ENCODE measurements at places on chromosomes 7 and 10.
A peak's percentile ranks its signal among the peaks of the same experiment; 100 is the strongest.

- H3K27ac ChIP-seq = no peak overlapping the region
- H3K36me3 ChIP-seq = no peaks in the 10 kb centered on the region
- DNase-seq = no peak
- H3K27me3 ChIP-seq = no peaks in the 10 kb centered on the region
These were observed 36.3 kb downstream of the FOXL3 start for GRCh38 chr7:326273-326672.

DNA sequence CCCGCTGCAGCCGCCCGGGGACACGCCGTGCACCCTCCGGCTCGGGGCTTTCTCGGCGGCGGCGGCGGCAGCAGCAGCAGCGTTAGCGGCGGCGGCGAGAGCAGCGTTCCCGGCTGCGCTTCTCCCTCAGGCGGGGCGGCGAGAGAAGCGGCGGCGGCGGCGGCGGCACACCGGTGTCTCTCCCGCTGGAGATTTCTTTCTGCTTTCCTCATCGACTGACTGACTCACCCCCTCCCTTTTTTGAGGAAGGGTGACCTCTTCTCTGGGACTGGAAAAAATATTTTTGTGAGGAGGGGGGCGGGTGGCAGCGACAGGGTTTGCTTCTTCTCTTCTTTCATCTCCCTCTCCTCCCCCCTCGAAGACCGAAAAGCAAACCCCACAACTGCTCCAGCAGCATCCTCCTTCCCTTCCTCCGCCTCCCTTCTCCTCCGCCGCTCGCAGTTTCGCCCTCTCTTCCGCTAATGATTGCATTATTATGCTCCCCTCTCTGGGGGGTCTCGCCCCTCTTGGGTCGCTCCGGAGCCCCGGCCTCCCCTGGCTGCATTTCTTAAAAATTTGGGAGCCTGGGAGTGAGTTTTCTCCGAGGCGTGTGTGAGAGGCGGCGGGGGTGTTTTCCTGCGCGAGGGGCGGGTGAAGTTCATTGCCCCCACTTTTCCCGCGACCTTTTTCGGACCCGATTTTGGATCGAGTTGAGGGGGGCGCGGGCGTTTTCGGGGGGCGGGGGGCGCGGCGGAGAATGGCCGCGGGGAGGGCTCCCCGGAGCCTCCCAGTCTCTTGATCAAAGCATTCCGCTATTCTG lies 411 bp downstream of the AUTS2 start:
- no peak for DNase-seq
- peaks cover 9% of the 10 kb centered on the region for H3K4me1 ChIP-seq
- H3K27me3 ChIP-seq = peaks cover 18% of the 10 kb centered on the region
- peak overlapping the region; percentile 47 for H3K4me3 ChIP-seq
- H3K36me3 ChIP-seq = no peaks in the 10 kb centered on the region

DNA sequence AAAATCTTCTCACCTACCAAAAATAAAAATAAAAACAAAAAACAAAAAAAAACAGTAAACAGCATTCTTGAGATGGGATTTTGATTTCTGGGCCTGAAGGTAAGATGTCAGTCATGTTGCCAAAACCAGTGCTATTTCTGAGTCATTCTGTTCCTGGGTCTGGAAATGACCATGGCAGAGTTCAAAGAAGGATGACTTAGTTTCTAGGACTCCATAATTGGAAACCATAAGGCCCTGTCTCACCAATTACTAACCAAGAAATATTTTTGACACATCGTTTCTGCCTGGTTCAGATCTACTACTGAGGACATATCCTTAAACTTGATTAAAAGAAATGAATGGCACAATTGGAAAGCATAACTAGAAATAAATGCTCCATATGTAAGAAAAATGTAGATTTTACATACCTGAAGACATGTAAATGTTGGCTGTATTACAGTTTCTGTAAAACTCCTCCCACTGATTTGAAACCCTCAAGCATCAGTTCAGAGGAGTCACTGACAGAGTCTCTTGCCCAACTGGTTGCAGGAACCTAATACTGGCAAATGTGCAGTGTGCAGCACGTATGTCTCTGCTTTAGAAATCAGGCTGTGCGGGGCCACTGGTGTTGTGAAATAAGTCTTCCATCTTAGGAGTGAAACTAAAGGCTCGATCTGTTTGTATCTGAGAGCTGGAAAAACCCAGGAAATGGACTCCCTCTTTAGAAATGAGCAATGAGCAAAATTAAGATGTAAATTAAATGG lies 84.8 kb upstream of the EGR2 start:
- H3K27me3 ChIP-seq = no peaks in the 10 kb centered on the region
- H3K4me1 ChIP-seq = no peaks in the 10 kb centered on the region
- H3K36me3 ChIP-seq = no peaks in the 10 kb centered on the region

DNA sequence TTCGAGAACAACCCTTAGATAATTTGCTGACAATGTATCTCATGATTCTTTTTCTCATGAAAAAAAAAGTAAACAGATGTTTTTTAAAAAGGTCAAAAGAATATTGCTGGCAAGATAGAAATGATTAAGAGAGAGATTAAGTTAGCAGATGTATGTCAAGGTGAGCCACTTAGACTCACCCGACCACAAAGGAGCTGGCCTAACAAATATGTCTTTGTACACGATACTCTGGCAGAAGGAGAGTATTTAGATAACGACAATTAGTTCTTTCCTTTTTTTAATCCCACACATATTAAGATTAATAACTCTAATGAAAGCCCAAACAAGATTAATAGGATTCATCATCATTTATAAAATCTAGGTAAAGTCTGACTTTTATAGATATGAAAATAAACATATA lies 156.7 kb downstream of the RAPGEF5 start:
- H3K36me3 ChIP-seq = no peaks in the 10 kb centered on the region
- H3K4me3 ChIP-seq = no peak overlapping the region
- H3K27ac ChIP-seq = no peak overlapping the region
- DNase-seq = no peak

DNA sequence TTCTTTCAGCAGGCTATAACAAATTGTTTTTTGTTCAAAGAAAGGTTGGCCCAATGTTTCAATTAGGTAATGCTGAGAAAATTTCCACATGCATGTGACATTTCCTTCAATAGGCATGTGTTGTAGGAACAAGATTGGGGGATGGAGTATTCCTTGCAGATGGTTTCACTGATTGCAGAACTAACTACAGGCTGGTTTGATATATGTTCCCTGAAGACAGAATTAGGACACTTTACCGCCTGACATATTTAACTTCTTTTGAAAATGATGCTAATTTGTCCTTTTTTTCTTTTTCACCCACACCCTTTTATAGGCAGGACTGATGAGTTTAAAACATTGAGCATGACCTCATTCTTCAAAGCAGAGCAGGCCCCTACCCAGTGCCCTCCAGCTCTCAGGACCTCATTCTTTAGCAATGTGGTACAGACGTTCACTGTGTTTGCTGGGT lies 163.3 kb downstream of the CPED1 start:
- DNase-seq = no peak
- no peaks in the 10 kb centered on the region for H3K4me1 ChIP-seq
- no peaks in the 10 kb centered on the region for H3K36me3 ChIP-seq
- H3K4me3 ChIP-seq = no peak overlapping the region
- no peak overlapping the region for H3K27ac ChIP-seq

- H3K4me1 ChIP-seq = peaks cover 37% of the 10 kb centered on the region
- H3K36me3 ChIP-seq = no peaks in the 10 kb centered on the region
- no peak for DNase-seq
- no peaks in the 10 kb centered on the region for H3K27me3 ChIP-seq
- H3K4me3 ChIP-seq = peak overlapping the region; percentile 7
These were observed 12.9 kb downstream of the BAG3 start for GRCh38 chr10:119663866-119664698.

DNA sequence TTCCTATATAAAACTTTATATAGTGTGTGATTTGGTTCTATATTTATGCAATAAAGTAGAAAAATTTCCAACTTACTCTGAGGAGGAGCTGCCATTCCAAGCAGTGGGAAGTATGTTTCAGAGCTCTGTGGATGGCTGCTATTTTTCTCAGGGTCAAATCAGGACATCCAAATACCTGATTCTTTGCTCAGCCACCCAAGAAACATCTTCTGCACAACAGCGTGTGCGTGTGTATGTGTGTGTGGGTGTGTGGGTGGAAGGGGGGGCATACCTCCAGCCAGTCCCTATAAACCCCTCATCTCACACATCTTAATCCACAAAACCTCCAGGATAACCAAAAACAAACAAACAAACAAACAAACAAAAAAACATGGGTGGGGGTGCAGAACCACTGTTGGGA lies 66.3 kb upstream of the EMX2 start:
- H3K4me1 ChIP-seq = no peaks in the 10 kb centered on the region
- H3K4me3 ChIP-seq = no peak overlapping the region
- DNase-seq = no peak
- no peaks in the 10 kb centered on the region for H3K36me3 ChIP-seq
- H3K27ac ChIP-seq = no peak overlapping the region

DNA sequence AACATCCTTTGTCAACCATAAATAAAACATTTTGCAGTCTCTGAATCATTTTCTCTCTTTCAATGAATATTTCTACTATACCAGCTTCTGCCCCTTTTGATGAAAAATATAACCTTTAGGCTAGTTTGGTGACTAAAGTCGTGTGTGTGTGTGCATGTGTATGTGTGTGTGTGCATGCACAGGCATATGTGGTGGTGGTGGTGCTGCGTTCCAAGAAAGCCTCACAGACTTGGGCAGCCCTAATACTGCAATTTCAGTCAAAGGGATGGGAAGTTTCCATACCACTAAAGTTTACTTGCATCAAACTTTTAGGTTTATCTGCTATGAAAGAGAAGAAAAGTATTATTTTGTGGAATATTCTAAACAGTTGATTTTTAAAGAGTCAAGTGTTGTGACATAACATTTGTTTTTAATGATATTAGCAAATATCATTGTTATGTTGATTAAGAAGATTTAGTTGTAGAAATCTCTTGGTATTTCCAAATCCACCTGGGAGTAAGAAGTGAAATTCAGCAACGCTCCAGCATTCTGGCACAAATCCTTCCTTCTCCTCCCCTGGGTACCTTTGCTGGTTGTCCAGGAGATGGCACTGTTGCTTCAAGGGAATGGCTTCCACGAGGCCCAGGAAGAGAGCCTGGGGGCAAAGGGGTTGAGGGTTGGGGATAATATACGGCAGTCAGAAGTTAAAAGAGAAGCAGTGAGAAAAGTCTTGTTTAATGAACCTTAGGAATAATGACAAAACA lies 41.5 kb downstream of the ASB4 start:
- DNase-seq = no peak
- no peaks in the 10 kb centered on the region for H3K27me3 ChIP-seq
- H3K4me3 ChIP-seq = no peak overlapping the region
- H3K4me1 ChIP-seq = no peaks in the 10 kb centered on the region

- no peak for DNase-seq
- H3K4me3 ChIP-seq = no peak overlapping the region
These were observed 43.6 kb downstream of the SRI start for GRCh38 chr7:88176190-88176589.

- no peaks in the 10 kb centered on the region for H3K27me3 ChIP-seq
- no peak for DNase-seq
- H3K4me3 ChIP-seq = no peak overlapping the region
- no peak overlapping the region for H3K27ac ChIP-seq
- H3K36me3 ChIP-seq = no peaks in the 10 kb centered on the region
These were observed 9.2 kb upstream of the GRB10 start for GRCh38 chr7:50791938-50792341.

- H3K36me3 ChIP-seq = no peaks in the 10 kb centered on the region
- H3K4me3 ChIP-seq = no peak overlapping the region
These were observed 629.1 kb downstream of the SORCS1 start for GRCh38 chr10:106535304-106535953.

- no peaks in the 10 kb centered on the region for H3K27me3 ChIP-seq
- no peak overlapping the region for H3K4me3 ChIP-seq
- H3K36me3 ChIP-seq = no peaks in the 10 kb centered on the region
These were observed 26.0 kb upstream of the JMJD1C start for GRCh38 chr10:63491588-63492316.

DNA sequence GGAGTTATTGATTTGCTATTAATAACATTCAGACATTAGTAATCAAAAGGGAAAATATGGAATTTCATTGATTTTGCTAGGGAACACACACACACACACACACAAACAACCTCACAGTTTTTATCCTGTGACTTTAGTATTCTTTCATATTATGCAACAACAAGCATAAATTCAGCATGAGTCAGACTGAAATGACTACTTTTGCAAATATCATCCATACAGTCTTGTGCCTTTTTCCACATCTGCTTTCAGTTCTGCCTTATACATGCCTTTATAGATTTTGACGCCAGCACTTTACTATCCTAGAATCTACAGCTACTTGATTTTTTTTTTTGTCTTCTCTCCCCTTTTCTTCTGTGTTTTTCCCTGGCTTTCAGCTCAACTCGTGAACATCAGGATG lies 975.8 kb upstream of the LRRTM3 start:
- H3K36me3 ChIP-seq = no peaks in the 10 kb centered on the region
- no peaks in the 10 kb centered on the region for H3K27me3 ChIP-seq
- no peak overlapping the region for H3K4me3 ChIP-seq
- no peak for DNase-seq
- H3K4me1 ChIP-seq = no peaks in the 10 kb centered on the region

- peak overlapping the region; percentile 39 for H3K27ac ChIP-seq
- H3K36me3 ChIP-seq = no peaks in the 10 kb centered on the region
- no peaks in the 10 kb centered on the region for H3K27me3 ChIP-seq
- H3K4me3 ChIP-seq = no peak overlapping the region
These were observed 26.6 kb downstream of the ESYT2 start for GRCh38 chr7:158802535-158803366.

GRCh38 chr10:124344266-124344590 lies 74.5 kb downstream of the OAT start:
- no peaks in the 10 kb centered on the region for H3K4me1 ChIP-seq
- H3K27ac ChIP-seq = no peak overlapping the region
- DNase-seq = no peak
- H3K36me3 ChIP-seq = no peaks in the 10 kb centered on the region

- H3K4me1 ChIP-seq = peaks cover 63% of the 10 kb centered on the region
- peak overlapping the region; percentile 57 for H3K27ac ChIP-seq
- H3K27me3 ChIP-seq = no peaks in the 10 kb centered on the region
- no peaks in the 10 kb centered on the region for H3K36me3 ChIP-seq
These were observed 58.4 kb downstream of the TACR2 start for GRCh38 chr10:69358148-69358795.

DNA sequence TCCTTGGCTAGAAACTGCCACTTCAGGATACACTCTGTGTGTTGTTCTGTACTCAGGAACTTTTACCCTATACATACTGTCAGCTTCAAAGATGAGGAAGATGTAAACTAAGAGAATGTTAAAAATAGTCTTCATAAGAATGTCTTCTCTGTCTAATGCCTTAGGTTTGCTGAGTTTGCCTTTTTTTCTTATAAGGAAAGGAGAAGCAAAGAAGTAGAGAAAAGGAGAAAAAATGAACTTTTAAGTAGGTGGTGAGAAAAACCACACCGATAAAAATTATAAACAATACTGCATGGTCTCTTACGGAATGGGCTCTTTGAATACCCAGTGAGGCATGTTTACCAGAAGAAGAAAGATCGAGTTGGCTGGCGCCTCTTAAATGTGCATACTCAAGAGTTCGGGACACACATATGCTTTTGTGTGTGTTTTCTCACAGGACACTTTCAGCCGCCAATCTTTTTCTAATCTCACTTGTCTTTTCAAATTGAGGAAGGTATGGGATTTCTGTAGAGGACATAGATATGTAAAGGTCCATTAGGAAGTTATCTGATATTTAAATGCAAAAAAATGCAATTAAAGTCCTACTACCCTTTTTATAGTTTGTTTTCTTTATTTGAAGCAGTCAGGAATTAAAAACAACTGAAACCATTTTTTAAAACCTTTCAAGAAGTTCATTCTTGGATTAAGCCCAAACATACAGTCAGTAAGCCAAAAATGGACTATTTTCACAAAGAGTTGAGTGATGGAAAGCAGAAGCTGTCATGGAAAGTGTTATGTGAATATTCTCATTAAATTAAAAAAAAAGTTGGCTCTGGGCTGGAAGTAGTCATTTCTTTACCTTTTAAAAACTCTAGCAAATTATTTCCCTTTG lies 100.6 kb upstream of the MDFIC start:
- DNase-seq = no peak
- H3K36me3 ChIP-seq = no peaks in the 10 kb centered on the region

All from naive thymus-derived CD4-positive, alpha-beta T cell (primary cell).